Bronchial epithelial cell (primary cell): ENCODE measurements at places on chromosomes 13 and 19.

DNA sequence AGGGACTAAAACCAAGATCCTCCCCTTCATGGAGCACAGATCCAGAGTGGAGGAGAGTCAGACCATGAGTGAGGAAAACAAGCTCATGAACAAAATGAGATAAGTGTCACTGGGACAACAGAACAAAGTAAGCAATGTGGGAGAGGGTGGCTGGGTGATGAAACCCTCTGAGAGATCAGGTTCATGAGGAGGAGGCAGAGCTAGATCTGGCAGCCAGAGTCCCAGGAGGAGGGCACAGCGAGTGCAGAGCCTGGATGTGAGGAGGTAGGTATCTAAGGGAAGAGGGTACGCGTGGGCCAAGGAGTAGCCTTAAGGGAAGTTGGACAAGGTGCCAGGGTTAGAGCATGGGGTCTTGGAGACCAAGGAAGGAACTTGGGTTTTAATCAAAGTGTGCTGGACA lies 1311.9 kb downstream of the UQCRFS1 start:
- DNase-seq = no peak

- DNase-seq = no peak
Observed at GRCh38 chr13:107475753-107476453, 739.4 kb downstream of the LIG4 start.

- no peak for DNase-seq
Observed at GRCh38 chr19:5484398-5485285, 29.4 kb downstream of the ZNRF4 start.

GRCh38 chr19:53394522-53394973 lies 401 bp upstream of the ZNF765 start:
- DNase-seq = no peak

DNA sequence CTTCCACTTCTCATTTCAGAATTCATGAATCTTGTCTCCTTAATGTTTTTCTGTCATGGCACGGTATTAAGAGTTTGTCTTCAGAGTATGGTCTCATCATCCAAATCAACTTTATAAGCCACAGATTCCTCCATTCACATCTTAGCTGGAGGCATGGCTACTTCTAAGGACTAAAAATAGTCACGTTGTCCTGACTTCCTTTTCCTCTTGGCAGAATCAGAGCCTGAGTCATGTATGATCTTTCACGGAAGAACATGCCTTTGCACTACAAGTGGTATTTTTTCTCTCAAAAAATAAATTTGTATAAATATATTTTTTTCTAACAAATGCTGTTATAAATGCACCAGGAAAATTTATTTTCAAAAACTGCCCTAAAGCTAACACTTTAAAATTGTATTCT lies 71.4 kb downstream of the ALOX5AP start:
- DNase-seq = peak; percentile 81

DNA sequence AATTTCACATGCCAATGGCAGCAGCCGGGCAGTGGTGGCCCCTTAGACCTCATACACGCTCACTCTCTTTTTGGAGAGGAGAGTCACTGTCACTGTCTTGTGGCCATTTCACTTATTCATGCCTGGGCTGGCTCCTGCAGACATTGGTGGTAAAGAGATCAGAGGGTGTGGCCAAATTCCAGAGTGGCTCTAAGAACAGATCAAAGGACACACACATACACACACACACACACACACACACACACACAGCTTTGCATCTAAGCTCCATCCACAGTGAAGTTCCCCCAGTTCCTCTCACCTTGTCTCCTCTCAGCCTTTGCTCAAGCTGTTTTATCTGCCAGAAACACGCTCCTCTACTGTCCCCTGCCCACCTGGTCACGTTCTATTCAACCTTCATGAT lies 46.5 kb upstream of the KPNA3 start:
- DNase-seq = no peak

DNA sequence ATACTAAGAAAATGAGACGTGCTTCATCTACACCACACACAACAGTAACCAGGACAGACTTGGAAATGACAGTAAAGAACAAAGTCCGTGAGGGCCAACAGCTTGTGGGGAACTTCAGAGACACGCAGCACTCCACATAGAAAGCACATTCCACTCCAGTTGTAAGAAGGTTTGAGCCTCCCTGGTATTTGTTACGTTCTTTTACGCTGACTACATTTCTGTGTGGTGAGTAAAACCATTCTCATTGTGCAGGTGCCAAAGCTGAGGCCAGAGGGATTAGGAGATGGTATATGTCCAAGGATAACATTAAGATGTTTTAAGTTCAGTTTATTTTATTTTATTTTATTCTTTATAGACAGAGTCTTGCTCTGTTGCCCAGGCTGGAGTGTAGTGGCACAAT lies 1189.9 kb downstream of the UQCRFS1 start:
- DNase-seq = no peak

- no peak for DNase-seq
Observed at GRCh38 chr13:100063906-100064305, 25.0 kb upstream of the PCCA start.

- DNase-seq = no peak
Observed at GRCh38 chr13:96403651-96404050, 313.7 kb downstream of the HS6ST3 start.

- no peak for DNase-seq
Observed at GRCh38 chr13:39282400-39282972, 244.2 kb downstream of the NHLRC3 start.

DNA sequence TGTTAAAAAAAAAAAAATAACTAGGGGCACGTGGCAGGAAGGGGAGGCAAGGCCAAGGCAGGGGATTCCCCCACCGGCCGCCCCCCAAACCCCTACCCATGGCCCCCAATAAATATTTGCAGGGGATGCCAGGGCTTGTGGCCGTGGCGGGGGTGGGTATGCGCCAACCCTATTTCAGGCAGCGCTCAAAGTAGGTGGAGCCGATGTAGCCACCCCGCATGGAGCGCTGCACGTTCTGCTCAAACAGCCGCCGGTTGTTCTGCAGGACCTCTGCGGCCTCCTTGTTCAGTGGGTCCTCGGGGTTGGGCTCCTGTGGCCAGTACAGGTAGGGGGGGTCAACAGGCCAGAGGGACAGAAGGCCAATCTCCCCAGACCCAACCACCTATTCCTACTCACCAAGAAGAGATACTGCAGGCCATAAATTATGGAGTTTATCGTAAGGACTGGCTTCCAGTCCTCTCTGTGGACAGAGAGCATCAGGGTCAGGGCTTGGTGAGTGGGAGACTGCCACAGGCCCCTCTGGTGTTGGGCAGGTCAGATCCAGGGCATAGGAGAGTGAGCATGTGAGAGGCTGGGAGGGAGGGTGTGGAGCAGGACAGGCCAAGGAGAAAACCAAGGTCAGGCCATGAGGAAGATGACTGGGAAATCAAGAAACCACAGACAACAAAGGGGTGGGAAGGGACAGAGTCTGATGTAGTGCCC lies 1.2 kb upstream of the CHMP2A start:
- no peak for DNase-seq

DNA sequence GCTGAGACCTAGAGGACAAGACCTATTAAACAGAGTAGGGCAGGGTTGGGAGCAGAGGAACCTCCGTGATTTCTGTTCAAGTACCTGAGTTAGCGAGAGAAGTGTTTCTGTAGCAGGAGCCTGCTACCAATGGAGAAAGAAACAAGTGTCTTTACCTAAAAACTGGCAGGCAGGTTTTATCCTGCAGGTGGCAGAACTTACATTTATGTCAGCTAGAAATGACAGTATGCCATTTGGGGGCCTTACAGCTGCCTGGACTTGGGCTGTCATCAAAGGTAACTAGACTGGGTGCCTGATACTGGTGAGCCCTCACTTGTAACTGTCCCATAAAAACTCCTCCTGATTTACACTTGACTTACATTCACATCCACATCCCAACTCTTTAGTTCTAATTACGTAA lies 185.3 kb upstream of the MIR17HG start:
- no peak for DNase-seq
